Aorta (tissue), 5 donors: ENCODE measurements at places on chromosomes 12 and 14. TPM values are rescaled to one million over a fixed set of nuclear protein-coding genes. Genes with fewer than 3 reads are reported as not detected.

GRCh38 chr12:50066402-50066801 lies 9.0 kb downstream of the ASIC1 start:
- no peaks in the 10 kb centered on the region for H3K27me3 ChIP-seq
- no peaks in the 10 kb centered on the region for H3K4me1 ChIP-seq
- peak; percentile 87 for DNase-seq
- no peak overlapping the region for H3K4me3 ChIP-seq
- H3K27ac ChIP-seq = no peak overlapping the region
- no peaks in the 10 kb centered on the region for H3K36me3 ChIP-seq

GRCh38 chr12:25997201-25997963 lies 38.9 kb downstream of the RASSF8 start:
- no peak overlapping the region for H3K27ac ChIP-seq
- H3K36me3 ChIP-seq = no peaks in the 10 kb centered on the region
- no peak for DNase-seq
- no peaks in the 10 kb centered on the region for H3K27me3 ChIP-seq
- peaks cover 3% of the 10 kb centered on the region for H3K4me1 ChIP-seq
- no peak overlapping the region for H3K4me3 ChIP-seq

DNA sequence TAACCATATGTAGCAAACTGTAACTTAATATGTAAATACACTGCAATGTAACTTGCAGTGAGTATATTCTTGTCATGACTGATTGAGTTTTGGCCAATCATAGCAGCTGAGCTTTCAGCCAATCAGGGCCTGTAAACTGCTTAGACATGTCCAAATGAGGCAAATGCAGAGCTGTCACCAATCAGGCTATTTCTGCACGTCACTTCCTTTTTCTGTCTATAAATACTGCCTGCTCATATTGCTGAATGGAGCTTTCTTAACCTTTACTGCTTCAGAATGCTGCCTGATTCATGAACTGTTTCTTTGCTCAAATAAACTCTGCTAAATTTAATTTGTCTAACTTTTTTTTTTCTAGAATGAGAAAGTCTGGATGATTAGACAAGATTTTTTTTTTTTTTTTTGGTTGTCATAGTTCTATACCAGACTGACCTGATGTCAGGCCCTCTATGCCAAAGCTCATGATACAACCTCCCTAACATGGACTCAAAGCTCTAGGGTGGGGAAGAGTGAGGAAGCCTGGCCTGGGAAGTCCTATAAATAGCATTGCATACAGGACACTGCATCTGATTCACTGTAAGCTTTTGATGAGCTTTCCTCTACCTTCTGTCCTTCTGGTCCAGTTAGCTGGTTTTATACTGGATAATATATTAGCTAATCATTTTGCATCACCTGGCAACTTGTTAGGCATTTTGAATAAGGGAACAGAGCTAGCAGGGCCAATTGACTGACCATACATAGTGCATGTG lies 12.0 kb downstream of the MGP start:
- no peak for DNase-seq
- no peaks in the 10 kb centered on the region for H3K4me1 ChIP-seq
- H3K27ac ChIP-seq = no peak overlapping the region

- H3K27me3 ChIP-seq = no peaks in the 10 kb centered on the region
- DNase-seq = no peak
- no peak overlapping the region for H3K27ac ChIP-seq
- no peaks in the 10 kb centered on the region for H3K4me1 ChIP-seq
- H3K36me3 ChIP-seq = no peaks in the 10 kb centered on the region
These were observed 38.0 kb downstream of the TMEM63C start for GRCh38 chr14:77219591-77219990.

The KRT72 gene
- polyA plus RNA-seq = 1.6 TPM

The INHBC gene
- polyA plus RNA-seq = not detected

DNA sequence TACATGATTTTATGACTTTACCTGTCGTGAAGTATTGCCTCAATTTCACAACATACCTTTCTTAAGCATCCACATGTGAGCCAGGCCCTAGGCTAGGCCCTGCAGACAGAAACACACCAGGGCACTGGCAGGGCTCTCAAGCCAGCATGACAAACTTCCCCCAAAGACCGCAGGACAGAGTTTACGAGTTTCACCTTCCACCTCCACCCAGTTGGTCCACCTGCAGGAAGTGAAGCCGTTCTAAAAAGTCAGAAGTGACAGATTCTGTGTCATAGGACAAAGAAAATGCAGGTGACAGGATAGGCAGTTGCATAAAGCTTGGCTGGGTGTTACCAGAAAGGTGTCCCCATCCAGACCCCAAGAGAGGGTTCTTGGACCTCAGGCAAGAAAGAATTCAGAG lies 382.3 kb downstream of the PCNX1 start:
- no peak overlapping the region for H3K4me3 ChIP-seq
- no peak overlapping the region for H3K27ac ChIP-seq
- H3K36me3 ChIP-seq = no peaks in the 10 kb centered on the region
- no peaks in the 10 kb centered on the region for H3K4me1 ChIP-seq

GRCh38 chr12:79964100-79964627 lies 29.3 kb upstream of the PPP1R12A start:
- no peak overlapping the region for H3K27ac ChIP-seq
- no peaks in the 10 kb centered on the region for H3K36me3 ChIP-seq
- H3K27me3 ChIP-seq = no peaks in the 10 kb centered on the region

GRCh38 chr12:106722837-106723236 lies 51.6 kb upstream of the RIC8B start:
- H3K4me1 ChIP-seq = no peaks in the 10 kb centered on the region
- no peaks in the 10 kb centered on the region for H3K36me3 ChIP-seq

The EGLN3 gene
- polyA plus RNA-seq = 15.7 TPM

The TOMM20L gene
- polyA plus RNA-seq = not detected

DNA sequence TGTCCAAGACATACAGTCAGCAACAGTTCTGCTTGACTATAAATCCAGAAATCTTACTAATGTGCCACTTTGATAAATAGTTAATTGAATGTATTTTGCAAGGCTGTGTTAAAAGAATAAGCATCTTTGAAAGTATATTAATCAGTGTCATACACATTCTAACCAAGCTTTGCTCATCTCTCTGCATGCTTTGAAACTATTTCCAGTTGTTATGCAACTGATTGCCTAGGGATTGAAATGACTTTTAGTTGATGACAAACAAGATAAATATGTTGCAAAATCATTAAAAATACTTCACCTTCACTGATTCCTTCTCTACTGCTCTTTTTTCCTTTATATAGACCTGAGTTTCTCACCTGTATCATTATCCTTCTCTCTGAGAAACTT lies 91.3 kb downstream of the AEBP2 start:
- no peaks in the 10 kb centered on the region for H3K36me3 ChIP-seq
- peaks cover 6% of the 10 kb centered on the region for H3K4me1 ChIP-seq
- no peak overlapping the region for H3K27ac ChIP-seq
- no peak for DNase-seq
- no peaks in the 10 kb centered on the region for H3K27me3 ChIP-seq
- no peak overlapping the region for H3K4me3 ChIP-seq

The VRTN gene
- polyA plus RNA-seq = not detected

The KLRC3 gene
- polyA plus RNA-seq = not detected

DNA sequence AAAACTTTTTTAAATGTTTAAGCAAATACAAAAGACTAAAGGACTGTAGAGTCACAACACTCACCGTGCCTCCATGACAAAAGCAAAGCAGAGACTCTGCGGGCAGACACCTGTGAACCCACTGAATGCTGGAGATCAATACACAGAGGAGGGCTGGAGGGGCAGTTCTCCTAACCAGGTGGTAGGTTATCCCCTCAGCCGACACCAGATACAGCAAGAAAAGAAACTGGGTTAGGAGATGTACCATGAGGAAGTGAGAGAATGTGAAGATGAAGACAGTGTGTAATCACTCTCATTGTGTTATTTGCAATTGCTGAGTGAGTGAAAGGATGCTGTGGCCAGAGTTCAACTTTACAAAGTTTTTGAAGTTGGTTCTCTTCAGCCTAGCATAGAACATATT lies 480.3 kb downstream of the BCL11B start:
- no peak overlapping the region for H3K27ac ChIP-seq
- H3K27me3 ChIP-seq = no peaks in the 10 kb centered on the region
- no peak overlapping the region for H3K4me3 ChIP-seq
- H3K36me3 ChIP-seq = no peaks in the 10 kb centered on the region
- no peaks in the 10 kb centered on the region for H3K4me1 ChIP-seq

DNA sequence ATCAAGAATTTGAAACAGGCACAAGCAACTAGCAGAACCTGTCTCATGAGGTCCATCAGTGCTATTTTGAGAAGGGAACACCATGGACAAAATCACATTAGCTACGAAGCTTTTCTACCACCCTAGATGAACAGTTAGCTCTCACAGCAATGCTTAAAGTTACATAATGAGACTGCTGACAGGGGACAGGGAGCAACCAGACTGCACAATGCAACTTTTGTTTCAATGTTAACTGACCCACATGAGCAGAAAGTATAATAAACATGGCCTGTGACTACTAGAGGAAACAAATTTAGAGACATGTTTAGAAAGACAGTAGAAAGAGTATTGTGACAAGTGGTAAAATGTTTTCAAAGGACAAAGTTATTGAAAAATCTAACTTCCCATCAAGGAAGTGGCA lies 282.8 kb downstream of the CEP128 start:
- no peak overlapping the region for H3K27ac ChIP-seq
- no peak overlapping the region for H3K4me3 ChIP-seq
- no peaks in the 10 kb centered on the region for H3K27me3 ChIP-seq

DNA sequence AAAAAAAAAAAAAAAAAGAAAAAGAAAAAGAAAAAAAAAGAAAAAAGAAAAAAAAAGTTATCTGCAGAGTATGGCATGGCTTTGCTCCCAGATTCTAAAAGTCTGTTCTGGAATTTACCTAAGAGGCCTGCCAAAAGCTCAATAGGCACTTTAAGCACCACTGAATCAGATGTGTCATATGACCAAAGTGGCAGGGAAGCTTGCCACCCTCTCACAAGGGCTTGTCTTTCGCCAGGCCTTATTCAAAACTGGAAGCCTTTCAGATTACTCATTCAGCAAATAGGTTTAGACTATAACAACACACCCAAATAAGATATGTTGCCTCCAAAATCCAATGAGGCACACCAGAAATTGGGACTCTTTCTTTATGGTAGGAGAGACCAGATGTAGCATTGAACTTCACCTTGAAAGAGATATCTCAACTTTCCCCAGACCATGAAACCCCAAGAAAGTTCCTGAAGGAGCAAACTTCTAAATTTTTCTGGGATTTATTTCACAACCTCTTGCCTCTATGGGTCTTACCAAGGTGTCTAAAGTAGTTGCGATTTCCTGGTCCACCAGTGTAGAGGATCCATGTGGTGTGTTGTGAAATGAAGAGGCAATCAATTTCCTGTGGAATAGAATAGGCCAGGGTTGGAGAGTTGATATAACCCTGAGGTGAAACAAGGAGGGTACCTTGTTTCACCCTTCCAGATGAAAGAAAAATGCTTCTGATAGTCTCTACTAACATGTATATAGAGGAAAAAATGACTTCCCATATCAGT lies 218.8 kb downstream of the DAD1 start:
- no peaks in the 10 kb centered on the region for H3K36me3 ChIP-seq
- peak; percentile 79 for DNase-seq
- H3K27ac ChIP-seq = peak overlapping the region; percentile 22
- no peak overlapping the region for H3K4me3 ChIP-seq
- H3K4me1 ChIP-seq = peaks cover 4% of the 10 kb centered on the region

The SPX gene
- not detected for polyA plus RNA-seq

DNA sequence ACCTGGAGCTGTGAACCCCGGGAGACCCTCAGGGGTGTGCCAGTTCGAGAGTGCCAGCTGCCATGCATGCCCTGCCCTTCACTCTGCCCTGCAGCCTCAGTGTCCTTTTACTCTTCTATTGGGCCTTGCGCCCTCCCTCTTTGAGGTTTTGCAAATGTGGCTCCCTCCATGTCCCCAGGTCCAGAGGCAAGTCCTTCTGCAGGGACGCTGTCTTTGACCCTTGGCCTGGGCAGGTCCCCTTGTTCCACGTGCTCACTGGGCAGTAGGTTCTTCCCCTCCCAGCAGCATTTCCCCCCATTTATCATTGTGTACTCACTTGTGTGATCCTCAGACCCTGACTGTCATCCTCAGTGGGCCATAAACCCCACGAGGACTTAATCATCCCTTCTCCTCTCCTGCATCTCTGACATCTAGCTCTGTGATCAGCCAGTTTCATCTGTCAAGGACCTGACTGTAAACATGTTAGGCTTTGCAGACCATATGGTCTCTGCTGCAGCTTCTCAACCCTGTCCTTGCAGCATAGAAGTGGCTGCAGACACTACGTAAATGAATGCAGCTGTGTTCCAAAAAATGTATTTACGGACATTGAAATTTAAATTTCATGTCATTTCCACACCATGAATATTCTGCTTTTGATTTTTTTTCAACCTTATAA lies 36.6 kb downstream of the TSPAN9 start:
- H3K27ac ChIP-seq = no peak overlapping the region
- no peaks in the 10 kb centered on the region for H3K27me3 ChIP-seq
- no peaks in the 10 kb centered on the region for H3K36me3 ChIP-seq
- H3K4me1 ChIP-seq = no peaks in the 10 kb centered on the region

DNA sequence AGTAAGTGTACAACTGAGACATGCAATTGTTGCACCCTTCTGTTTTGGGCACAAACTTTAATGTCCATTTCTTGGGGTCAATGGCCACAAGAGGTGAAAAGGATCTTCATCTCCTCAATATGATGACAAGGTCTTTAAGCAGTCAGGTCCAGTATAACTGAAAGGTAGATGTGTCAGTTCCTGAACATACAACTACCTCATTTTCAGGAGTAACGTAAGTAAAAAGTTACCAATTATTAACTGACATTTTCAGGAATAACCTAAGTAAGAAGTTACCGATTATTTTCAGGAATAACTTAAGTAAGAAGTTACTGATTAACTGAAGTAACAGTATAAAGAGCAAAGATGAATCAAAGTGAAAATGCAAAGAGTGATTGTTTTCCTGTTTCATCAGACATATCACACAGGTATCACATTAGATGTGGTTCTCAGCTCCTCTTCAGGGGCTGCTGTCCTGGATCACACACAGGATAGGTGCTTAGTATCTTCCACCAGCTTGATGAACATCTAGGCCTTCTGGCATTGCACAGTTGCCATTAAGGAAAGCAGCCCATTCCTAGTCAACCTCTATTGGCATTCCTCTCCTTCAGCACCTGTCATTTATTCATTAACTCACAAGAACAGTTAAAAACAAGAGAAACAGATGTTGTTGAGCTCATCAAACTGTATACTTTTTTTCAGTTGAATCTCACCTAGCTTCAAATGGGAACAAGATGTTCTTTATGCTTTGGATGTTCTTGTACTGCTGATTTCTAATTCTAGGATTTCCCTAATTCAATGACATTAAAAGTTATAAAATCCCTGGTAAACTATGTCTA lies 200.0 kb downstream of the FOXG1 start:
- H3K36me3 ChIP-seq = no peaks in the 10 kb centered on the region
- H3K27ac ChIP-seq = no peak overlapping the region
- DNase-seq = no peak
- H3K4me1 ChIP-seq = no peaks in the 10 kb centered on the region

- no peaks in the 10 kb centered on the region for H3K36me3 ChIP-seq
- H3K4me1 ChIP-seq = peaks cover 8% of the 10 kb centered on the region
- peak; percentile 49 for DNase-seq
- H3K27ac ChIP-seq = no peak overlapping the region
- H3K4me3 ChIP-seq = no peak overlapping the region
- no peaks in the 10 kb centered on the region for H3K27me3 ChIP-seq
These were observed 57.4 kb upstream of the KCNJ8 start for GRCh38 chr12:21831791-21832344.

DNA sequence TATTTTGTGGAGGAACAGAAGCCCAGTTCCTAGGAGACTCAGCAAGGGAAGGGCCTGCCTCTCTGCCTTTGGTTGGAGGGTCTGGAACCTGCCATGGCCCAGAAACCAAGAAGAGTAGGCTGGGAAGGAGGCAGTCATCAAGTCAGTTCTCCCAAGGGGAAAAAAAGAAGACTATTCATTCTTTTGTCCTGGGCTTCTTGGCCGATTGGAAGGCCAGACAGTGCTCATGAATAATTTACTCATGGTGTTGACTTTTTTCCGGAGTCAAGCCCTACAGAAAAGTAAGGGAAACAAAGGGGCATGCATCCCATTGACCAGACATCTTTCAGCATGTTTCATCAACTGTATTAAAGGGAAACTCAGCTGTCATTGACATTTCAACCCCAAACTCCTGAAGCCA lies 168.1 kb downstream of the PRKCH start:
- no peak overlapping the region for H3K4me3 ChIP-seq
- no peaks in the 10 kb centered on the region for H3K36me3 ChIP-seq
- no peaks in the 10 kb centered on the region for H3K4me1 ChIP-seq
